ENCODE measurements at places on chromosomes 2 and 18.

DNA sequence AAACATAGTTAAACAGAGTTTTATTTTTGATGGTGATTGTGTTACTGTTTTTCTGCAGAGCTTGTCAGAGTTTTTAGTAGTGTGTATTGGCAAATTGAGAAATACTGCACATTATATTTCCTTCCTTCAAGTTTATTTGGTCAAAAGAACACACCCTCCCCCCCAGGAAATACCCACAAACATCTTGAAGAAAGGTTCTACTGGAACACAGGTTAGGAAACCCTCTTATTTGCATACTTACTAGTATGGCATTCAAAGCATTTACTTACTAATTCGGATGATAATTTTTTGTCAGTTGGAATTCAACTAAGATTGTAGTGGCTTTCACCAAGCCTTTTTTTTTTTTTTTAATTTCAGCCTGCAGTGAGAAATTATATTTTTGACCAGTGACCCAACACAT, 9.1 kb downstream of the CAB39 start:
- DNase-seq, result no peak

DNA sequence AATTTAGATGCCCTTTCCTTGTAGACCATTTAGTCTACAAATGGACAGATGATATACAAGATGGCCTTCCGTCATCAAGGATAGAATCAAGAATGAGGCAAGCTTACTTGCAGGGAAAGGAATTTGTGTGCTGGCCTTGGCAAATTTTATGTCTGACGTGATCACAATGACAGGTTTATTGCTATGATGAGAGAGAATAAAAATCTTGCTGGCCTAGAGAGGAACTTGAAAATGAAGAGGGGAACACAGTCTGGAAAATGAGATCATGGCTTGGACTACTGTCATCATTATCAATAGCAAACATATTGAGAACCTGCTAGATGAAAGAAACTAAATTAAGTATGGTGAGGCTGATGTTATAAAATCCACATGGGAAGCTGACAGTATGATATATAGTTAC, 66.0 kb downstream of the CSRNP3 start:
- no peak for DNase-seq

- no peak for DNase-seq
Observed at GRCh38 chr2:17752892-17753802, 463 bp downstream of the SMC6 start.

GRCh38 chr2:200470230-200470629, 39.6 kb downstream of the KCTD18 start:
- DNase-seq, result no peak

GRCh38 chr2:112493858-112494648, 12.1 kb downstream of the TTL start:
- DNase-seq, result no peak

GRCh38 chr2:179344280-179344964, 79.8 kb upstream of the SESTD1 start:
- no peak for DNase-seq

DNA sequence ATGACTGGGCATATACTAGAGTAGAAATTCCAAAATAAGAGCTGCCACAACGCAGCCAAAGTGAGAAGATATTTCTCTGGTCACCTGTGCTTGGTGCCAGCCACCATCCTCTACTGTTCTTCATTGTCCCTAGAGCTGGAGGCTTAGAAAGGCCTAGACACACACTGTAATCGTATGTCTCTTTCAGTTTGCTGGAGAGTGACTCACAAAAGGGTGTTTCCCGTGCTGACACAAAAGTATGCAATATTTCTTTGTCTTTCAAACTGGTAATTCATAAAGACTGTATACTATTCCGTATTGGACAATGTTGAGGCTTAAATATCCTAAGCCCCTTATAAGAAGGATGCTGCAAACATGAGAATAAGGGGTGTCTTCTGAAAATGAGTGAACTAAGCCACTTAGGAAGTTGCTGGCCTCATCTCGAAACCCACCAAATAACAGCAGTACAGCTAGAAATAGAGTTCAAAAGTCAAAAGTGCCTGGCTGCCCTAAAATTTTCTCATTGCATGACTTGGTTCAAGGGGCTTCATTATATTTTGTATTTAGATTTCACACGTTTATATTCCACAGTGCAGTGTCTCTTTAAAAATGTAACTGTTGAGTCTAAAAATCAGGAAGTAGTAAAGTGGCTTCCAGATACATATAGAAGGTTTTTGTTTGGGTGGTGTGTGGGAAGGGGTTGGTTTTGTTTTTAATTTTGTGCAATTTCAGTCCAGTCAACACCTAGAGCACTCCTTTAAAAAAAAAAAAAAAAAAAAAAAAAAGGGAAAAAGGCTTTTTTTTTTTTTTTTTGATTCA, 601.1 kb downstream of the ARHGAP15 start:
- no peak for DNase-seq

DNA sequence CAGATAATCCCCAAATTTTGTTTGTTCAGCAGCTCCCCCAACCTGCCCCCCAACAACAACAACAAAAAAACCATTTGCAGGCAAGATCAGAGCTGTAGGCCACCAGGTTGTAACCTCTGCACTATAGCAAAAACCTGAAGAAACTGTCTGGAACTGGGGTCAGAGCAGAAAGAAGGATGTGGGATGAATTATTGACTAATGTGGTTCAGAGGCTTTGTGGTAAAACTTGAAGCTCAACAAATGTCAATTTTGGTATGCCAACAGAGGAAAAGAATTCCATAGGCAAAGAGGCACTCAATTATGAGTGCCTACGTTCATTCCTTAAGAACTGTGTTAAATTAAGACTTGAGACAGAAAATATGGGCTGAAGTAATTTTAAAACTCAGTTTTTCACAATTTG, 255.1 kb downstream of the STK39 start:
- no peak for DNase-seq

- DNase-seq, result no peak
Observed at GRCh38 chr2:168687314-168687713, 115.1 kb upstream of the NOSTRIN start.

DNA sequence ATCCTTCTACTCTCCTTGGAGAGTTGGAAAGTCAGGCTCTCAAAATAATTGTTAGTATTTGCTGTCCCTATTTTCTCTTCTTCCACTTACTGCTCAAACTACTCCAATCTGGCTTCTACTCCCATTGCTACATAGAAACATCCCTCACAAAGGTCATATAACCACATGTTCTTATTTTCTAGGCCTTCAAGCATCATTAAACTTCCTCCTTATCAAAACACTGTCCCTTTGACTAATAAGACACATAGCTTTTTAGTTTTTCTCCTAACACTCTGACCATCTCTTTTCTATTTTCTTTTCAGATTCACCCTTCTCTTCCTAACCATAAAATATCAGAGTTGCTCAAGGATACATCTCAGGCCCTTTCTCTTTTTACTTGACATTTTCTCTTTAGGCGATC, 148.3 kb downstream of the MBD2 start:
- no peak for DNase-seq

DNA sequence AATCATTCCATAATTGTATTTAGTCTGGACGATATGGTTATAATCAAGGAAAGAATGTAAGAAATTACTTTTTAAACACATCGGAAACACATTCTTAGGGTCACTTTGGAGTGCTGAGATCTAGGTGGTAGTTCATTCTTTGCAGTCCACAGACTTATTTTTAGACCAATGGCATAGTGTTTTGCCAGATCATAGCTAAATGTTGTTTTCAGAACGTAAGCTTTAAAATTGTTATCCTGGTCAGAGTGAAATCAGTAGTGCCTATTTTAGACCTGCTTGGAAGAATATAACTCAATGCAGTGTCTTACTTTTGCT, 4.3 kb downstream of the MYL12A start:
- DNase-seq, result no peak

All from NCI-H1092 (cell line).